ENCODE measurements at places on chromosomes 5 and 9.
A peak's percentile ranks its signal among the peaks of the same experiment; 100 is the strongest.

- DNase-seq: no peak
These were observed 123.7 kb downstream of the EBF1 start for GRCh38 chr5:158976035-158976434.

GRCh38 chr5:64164166-64164565 lies 1.5 kb upstream of the RNF180 start:
- DNase-seq: no peak

DNA sequence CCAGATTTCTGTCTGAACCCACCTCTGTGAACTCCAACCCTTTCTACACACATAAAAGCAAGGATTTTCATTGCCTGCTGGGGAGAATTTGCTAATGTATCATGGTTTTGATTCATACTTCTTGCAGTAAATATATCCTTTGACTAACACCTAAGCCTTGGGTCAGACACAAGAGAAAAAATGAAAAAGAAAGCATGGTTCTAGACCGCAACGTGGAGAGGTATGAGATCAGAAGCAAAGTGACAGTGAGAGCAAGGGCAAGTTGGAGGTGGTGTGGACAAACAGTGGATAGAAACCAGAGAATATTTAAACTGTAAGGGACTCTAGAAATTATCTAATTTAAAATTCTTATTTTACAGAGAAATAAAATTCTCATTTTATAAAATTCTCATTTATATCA lies 212.9 kb upstream of the SEMA6A start:
- no peak for DNase-seq

GRCh38 chr5:5756762-5757161 lies 334.3 kb downstream of the ICE1 start:
- DNase-seq: no peak

- DNase-seq: no peak
These were observed 68.7 kb downstream of the SEMA4D start for GRCh38 chr9:89428901-89429890.

GRCh38 chr9:86783884-86784283 lies 163.4 kb downstream of the GAS1 start:
- DNase-seq: no peak

DNA sequence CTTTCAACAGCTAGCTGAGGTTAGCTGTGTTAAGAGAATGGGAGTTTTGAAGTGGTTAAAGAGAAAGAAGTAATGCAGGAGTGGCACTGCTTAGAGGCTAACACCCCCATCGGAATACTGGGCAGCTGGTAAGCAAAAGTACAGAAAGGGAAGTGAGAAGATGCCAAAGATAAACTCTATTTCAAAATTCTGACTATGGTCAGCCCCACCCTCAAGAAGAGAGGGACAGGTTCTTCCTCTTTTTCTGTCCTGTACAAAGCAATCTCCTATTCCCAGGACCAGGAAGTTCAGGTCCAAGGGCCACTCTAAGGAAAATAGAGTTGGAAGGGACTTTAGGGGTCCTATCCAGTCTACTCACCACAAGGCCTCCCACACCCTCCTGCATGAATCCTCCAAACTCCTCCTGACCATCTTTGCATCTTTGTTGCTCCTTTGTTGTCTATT lies 45.9 kb upstream of the JAK2 start:
- DNase-seq: no peak

- no peak for DNase-seq
These were observed 346.9 kb downstream of the KDM4C start for GRCh38 chr9:7104625-7105024.

GRCh38 chr9:82923912-82924605 lies 138.9 kb downstream of the RASEF start:
- no peak for DNase-seq

- DNase-seq: no peak
These were observed 796.6 kb downstream of the TLE1 start for GRCh38 chr9:80892703-80893102.

DNA sequence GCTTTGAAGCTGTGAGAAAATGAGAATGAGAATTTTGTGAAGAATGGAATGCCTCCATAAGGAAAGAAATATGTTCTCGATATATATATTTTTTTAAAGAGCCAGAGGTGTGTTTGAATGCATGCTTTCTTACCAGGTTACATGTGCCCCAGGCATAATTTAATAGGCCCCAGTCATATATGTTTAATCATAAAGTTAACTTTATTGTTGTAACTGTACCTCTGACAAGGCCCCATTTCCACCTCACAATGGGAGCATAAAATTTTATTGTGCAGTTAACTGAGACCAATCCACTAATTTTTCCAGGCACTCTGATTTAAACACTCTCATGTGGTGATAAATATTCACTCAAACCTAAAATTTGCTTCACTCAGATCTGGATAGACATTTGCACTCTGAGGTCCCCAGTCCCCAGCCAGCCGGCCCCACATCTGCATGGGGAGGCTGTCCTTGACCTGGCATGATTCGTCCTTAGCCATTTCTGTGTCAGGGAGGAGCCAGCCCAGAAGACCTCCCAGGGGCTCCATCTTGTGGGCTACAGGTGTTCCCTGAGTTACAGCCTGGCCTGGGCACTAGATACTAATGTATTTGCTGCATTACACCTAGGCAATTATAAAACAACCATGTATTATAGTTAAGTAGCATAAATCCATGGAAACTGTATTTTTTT lies 245.8 kb downstream of the MTRR start:
- no peak for DNase-seq

GRCh38 chr9:98647236-98647635 lies 61.5 kb downstream of the GABBR2 start:
- DNase-seq: no peak

DNA sequence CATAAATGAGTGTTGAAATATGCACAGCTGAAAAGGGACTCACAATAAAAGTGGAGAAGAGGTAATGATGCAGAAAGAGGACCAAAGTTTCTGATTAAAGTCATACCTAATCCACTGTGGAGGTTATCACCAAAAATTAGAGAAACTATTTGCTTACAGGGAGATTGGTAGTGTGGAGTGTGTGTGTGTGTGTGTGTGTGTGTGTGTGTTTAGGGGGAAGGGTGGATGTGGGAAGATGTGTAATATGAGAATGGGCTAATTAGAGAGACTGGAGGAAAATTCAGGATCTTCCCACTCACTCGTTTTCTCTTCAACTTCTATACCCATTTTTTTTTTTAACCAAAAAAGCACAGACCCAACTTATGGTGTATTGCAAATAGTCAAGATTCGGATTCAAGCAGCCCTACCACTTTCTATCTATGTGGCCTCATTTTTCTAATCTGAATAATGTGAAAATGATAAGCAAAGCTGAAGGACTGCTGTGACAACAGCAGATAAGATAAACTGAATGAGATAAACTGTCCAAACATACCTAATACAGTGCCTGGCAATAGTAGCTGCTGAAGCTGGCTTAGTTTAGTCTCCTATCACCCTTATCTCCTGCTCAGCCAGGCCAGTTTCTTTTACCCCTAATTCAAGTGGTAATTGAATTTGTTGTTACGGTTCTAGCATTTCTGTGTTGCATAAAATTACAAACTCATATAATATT lies 501.1 kb downstream of the KDM4C start:
- no peak for DNase-seq

GRCh38 chr9:93003552-93004407 lies 54.7 kb upstream of the SUSD3 start:
- peak; percentile 56 for DNase-seq

GRCh38 chr5:136329484-136330190 lies 35.7 kb downstream of the TRPC7 start:
- no peak for DNase-seq

GRCh38 chr9:115033800-115034199 lies 84.2 kb downstream of the TNC start:
- no peak for DNase-seq

GRCh38 chr5:143217804-143218160 lies 185.7 kb downstream of the NR3C1 start:
- no peak for DNase-seq

Data from activated T-helper 9 cell treated with anti-CD3 and anti-CD28 coated beads, Interleukin-2, amount 50 U/mL, for 16 hours (primary cell).